HFFc6 (cell line): ENCODE measurements at places on chromosomes 1 and 21. TPM values are rescaled to one million over a fixed set of nuclear protein-coding genes. Genes with fewer than 3 reads are reported as not detected.

DNA sequence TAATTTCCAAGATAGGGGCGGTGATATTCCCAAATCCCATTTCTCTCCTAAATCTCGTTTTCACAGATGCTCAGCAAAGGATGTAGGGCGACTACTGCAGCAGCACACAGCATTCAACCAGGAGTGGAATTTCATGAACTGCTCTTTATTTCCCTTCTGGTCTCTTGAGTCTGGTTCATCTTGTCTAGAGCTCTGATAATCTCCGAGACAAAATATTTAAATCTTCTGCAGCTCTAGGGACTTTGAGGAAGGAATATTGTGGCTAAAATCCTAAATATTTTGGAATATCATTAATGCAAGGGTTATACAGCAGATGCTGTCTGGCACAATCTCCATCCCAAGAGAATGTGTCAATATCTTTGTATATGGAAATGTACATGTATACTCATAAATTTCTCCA is 45.4 kb downstream of the KIF26B start:
- H3K4me3 ChIP-seq = no peak overlapping the region
- peaks cover 37% of the 10 kb centered on the region for H3K4me1 ChIP-seq
- DNase-seq = no peak
- H3K27ac ChIP-seq = no peak overlapping the region
- H3K27me3 ChIP-seq = no peaks in the 10 kb centered on the region
- H3K36me3 ChIP-seq = peaks cover 10% of the 10 kb centered on the region

GRCh38 chr21:44583800-44584147 is 3.4 kb upstream of the KRTAP10-5 start:
- no peaks in the 10 kb centered on the region; the same call in none of the 2 replicates for H3K36me3 ChIP-seq
- no peak overlapping the region for H3K27ac ChIP-seq
- no peaks in the 10 kb centered on the region for H3K4me1 ChIP-seq
- H3K4me3 ChIP-seq = no peak overlapping the region
- DNase-seq = no peak
- peaks cover 5% of the 10 kb centered on the region for H3K27me3 ChIP-seq

DNA sequence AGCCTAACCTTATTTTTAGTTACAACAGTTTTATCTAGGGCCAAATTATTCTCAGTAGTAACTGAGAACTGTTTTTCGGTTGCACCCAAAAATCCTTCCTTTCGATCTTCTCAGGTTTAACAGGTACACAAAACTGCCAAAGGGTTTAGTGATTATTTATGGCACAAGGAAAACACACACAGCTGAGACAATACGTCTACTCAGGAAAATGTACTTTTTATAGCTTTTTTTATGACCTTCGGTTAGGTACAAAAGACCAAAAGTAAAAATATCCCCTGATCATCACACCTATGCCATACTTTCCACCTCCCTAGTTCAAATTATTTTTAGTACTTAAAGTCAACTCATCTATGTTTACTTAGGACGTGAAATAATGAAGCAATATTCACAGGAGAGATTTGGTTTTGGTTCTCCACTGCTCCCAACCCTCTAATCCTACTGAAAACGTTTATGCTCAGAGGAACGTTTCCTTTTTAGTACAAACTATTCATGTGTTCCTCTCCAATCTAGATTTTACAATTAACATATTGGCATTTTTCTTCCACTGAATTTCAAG is 48.7 kb downstream of the TTLL7 start:
- no peaks in the 10 kb centered on the region for H3K36me3 ChIP-seq
- H3K27me3 ChIP-seq = no peaks in the 10 kb centered on the region
- H3K4me1 ChIP-seq = no peaks in the 10 kb centered on the region
- H3K27ac ChIP-seq = no peak overlapping the region

- H3K36me3 ChIP-seq = peaks cover 24% of the 10 kb centered on the region; the same call in 1 of the 2 replicates
- H3K27me3 ChIP-seq = no peaks in the 10 kb centered on the region; the same call in none of the 2 replicates
- DNase-seq = no peak
- peaks cover 32% of the 10 kb centered on the region for H3K4me1 ChIP-seq
- no peak overlapping the region for H3K27ac ChIP-seq
These were observed 23.3 kb downstream of the CNIH4 start for GRCh38 chr1:224380003-224380402.

The KRTAP7-1 gene
- total RNA-seq = not detected in 3 replicates
